Germinal center (tissue), 1 donor: ENCODE measurements at places on chromosomes 12 and 14.

DNA sequence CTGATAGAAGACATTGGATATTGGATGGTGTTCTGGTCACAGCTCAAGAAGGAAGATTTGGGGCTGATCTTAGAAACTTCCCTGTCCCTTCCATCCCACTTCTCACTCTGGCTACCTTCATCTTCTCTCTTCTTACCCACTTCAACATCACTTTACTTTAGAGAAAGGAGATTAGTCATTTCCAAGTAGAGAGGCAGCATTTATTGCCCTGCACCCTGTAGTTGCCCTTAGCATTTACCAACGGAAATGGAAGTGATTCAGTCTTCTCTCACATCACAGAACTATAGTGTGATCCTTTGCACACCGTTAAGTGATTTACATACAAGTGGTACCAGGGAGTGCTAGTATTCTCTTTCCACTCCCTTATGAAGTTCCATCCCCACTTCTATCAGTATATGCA, 52.4 kb downstream of the PHLDA1 start:
- no peak for DNase-seq

GRCh38 chr12:17416748-17417147, 673.2 kb downstream of the RERGL start:
- no peak for DNase-seq

GRCh38 chr12:24200010-24200409, 250.5 kb upstream of the SOX5 start:
- no peak for DNase-seq

DNA sequence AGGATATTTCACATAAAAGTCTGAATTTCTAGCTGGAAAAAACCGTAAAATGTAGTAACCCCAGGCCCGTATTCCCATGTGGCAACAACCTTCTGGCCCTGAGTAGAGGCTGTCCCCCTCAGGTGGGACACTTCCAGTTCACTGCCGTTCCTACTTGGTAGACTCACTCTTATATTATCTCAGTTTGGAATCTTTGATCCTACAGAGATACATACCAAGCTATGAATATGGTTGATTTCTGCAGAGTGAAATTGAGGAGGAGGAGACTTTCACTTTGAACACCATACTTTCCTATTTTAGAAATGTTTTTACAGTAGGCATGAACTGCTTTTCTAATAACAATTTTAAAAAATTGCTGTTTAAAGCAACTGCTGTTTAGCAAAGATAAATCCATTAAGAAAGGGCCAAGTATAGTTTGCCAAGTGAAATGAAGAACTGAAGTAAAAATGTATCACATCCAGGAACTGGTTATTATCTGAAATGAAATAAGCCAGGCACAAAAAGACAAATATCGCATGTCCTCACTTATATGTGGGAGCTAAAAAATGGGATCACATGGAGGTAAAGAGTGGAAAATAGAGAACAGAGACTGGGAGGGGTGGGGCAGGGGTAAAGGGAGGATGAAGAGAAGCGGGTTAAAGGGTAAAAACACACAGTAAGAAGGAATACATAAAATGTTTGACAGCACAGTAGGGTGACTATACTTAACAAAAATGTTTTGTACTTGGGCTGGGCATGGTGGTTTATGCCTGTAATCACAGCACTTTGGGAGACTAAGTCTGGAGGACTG, 92.8 kb upstream of the METAP2 start:
- no peak for DNase-seq

DNA sequence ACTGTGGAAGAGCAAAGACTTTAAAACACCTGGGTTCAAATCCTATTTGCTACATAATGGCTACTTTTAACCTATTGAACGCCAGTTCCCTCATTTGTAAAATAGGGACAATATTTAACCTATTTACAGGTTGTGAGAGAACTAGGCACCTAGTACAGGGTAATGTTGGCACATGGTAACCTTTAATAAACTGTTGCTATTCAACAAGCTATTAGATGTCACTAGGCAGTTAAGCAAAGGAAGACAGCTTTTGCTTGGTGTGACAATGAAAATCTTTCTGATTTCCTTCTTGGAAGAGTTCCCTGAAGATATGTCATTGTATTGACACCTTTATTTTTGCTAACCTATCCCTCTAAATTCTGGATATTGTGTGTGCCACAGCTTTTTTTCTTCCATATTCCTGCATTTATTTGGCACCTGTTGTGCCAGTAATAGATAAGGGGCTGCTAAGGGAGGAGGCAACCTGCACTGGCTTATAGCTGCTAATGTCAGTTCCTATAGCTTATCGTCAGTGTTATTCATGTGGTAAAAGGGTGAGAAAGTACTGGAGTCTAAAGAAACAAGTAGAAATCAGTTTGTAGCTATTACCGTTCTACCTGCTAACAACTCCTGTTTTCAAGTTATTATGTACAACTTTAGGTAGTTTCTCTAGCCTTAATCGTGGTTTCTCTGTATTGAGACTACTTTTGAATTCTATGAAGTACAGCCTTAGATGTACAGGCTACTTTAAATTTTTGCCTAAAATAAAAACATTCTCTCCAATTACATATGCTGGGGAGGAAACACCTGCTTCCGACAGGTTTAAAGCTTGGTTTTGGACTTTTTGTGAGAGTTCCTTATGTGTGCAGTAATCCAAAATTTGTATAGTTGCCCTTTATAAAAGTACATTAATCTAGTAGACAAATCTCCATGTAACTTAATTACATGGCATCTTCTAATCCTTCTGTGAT, 24.3 kb downstream of the HIF1A start:
- no peak for DNase-seq

DNA sequence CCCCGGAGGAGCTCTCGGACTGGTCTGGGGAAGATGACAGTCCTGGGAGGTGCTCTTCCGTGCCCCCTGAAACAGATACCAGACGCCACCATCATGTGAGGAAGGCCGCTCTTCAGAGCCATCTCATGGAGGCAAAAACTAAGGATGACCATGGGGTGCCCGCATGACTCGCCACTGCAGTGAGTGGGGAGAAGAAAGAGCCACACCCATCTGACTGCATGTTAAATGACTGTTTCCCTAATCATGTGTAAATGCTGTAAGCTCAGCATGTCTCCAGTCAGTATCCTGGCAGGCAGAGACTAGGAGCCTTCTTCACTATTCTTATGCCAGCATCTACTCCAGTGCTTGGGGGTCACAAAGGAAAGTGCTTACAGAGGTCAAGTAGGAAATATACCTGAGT, 4.0 kb downstream of the STON2 start:
- no peak for DNase-seq

GRCh38 chr12:99035803-99036202, 390.7 kb downstream of the APAF1 start:
- no peak for DNase-seq

DNA sequence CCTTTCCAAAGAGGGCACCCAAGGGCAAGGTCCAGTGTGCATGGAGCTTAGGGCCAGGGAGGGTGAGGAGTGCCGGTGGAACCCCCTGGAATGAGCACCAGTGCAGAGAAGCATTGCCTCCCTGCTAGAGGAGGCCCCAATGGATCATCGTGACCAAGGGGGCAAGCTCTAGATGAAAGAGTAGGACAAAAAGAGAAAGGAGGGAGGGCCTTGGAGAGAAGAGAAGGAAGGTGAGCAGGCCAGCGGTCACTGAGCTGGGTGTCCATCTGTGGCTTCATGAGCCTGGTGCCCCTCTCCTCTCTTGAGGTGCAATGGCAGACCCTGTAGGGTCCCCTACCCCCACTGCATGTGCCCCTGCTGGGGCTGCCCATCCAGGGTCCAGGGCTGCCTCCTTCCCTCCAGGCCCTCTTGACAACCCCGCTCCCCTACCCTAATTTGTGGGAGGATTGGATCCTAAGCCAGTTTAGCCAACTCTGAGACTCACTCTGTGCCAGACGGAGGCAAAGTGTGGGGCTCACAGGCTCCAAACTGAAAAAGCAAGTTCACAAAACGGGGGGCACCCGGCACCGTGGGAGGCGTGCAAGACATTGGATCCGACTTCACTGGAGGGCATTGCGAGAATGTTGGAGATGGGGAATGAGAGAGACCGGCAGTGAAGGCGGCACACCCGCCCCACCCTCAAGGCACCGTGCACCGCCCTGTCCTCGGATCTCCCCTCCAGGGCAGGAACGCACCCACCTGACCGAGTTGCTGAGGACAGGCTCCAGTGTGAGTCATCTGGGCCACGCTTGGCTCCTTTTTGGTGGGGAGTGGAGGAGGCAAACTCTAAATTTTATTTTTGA, 207.5 kb downstream of the KIF26A start:
- no peak for DNase-seq

GRCh38 chr14:72303930-72304329, 371.7 kb downstream of the RGS6 start:
- no peak for DNase-seq

- no peak for DNase-seq
Observed at GRCh38 chr14:101070540-101071492, 167.3 kb upstream of the RTL1 start.

GRCh38 chr14:82398256-82398655, 864.6 kb upstream of the SEL1L start:
- DNase-seq: no peak

GRCh38 chr14:76697246-76697905, 63.9 kb upstream of the VASH1 start:
- no peak for DNase-seq

DNA sequence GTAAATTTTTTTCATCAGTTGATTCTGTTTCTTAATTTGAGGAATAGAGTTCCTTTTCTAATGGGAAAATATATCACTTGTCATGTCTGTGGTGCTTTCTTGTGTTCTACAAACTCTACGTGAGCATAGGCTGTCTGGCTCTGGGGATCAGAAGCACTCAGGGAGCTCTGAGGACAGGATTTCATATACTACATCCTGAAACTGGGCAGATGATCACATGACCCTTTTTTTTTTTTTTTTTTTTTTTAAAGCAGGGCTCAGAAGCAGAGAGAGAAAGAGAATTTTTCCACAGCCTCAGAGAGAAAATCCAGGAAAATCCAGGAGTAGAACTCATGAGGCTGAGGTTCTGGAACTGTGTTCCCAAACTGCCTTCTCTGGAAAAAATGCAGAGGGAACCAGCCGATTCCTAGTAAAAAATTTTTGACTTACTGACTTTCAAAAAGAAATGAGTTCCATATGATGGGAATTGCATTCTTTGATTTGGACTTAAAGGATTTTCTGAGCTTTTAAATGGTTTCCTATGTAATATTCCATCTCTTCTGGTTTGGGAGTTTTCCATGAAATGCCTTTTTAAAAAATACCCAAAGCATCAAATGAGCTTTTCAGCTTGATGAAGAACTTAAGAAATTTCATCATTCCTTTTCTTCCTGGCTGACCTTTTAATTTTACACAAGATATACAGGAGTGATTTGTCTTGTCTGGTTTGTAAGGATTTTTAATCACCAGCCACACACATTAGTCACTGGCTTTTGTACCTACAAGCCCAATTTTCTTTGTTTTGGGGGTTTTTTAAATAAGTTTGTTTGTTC, 183.1 kb upstream of the HIF1A start:
- DNase-seq: no peak

GRCh38 chr12:49092086-49092815, 2.4 kb downstream of the DHH start:
- DNase-seq: peak; percentile 77

DNA sequence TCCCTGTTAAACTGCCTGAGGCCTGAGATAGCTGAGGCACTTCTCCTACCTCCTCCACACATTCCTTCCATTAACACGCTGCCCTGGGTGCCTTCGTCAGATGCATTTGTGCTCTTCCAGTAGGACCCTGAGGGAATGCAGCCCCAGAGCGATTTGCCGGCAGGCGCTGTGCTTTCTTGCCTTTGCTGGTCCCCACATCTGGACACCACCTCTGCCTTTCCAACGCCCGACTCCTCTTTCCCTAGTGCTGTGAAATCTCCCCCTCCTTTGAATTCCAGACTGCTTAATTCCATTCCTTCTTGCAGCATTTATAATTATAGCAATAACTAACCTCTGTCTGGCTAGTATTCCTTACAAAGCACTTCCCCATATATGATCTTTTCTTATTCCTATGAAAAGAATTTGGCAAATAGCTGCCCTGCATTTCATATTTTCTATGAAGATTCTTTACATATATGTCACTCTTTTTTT, 88.4 kb downstream of the C12orf75 start:
- DNase-seq: no peak

DNA sequence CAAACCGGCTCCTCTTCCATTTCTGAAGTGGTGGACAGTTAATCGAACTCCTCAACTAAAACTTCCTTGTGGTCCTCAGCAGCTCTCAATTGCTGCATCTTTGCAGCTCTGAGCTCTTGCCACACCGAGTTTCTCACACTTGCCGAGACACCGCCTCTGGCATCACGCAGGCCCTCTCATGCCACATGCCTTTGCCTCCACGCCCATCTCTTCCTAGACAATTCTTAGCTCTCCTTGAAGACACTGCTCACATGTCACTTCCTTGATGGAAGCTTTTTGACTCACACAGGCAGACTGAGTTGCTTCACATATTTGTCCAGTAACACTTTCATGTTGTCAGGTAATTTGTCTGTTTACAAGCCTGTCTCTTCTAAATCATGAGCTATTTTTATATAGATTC, 29.2 kb downstream of the KCNA1 start:
- no peak for DNase-seq

DNA sequence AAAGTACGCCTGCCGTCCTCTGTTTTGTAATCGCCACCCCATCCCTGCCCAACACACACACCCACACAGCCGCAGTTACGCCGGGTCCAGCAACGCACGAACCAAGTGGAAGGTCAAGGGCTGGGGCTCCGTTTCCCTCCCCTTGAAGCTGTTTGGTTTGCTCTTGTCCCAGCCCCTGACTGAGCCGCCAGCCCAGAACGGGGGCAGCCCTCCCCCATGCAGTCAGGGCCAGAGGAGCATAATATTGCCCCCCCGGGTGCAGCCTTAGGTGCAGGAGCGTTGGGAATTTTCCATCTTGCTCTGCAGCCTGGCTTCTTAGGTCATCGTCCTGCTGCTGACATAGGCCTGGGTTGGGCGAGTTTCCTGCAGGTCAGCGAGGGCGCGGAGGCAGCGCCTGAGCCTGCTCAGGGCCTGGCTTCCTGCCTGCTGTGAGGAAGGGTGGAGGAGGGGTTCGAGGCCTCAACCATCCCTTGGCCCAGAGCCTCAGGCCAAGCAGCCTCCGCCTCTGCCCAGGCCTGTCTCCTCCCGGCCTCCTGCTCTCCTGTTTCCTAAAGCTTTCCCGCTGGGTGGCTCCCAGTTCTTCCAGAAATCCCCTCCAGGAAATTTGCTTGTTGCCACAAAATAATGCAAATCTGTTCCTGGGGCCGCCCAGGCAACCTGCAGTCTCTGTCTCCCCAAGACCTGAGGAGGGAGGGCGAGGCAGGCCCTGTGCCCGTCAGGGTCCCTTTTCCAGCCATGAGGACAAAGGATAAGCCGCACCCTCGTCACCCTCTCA, 44.5 kb downstream of the PSMA6 start:
- no peak for DNase-seq

DNA sequence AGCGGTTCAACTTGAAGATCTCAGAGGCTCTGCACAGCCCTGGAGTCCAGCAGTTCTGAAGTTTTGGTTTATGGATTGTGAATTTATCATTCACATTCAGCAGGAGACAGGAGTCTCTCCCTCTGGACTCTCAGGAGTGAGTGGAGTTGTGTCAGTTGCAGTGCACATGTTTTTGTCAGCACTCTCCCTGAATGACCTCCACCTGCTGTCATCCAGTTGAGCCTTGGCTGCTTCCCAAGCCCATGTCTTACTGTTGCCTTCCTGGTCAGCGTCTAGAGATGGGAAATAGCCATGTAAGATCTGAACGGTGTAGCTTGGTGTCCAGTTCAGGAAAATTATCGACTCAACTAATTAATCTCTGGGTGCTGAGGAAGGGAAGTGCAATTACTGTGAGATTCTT, 133.2 kb downstream of the PRKCH start:
- no peak for DNase-seq
